ENCODE measurements at places on chromosomes 12 and 14. TPM values are rescaled to one million over a fixed set of nuclear protein-coding genes. Genes with fewer than 3 reads are reported as not detected.

The SDR9C7 gene
- total RNA-seq: not detected

The C14orf132 gene
- 42.1 TPM for total RNA-seq

The AMN gene
- total RNA-seq: 0.23 TPM

The BAZ1A gene
- 50.2 TPM for total RNA-seq

The CAPZA3 gene
- total RNA-seq: not detected

The GOLT1B gene
- total RNA-seq: 26.3 TPM
